ENCODE measurements at places on chromosomes 1 and 21. TPM values are rescaled to one million over a fixed set of nuclear protein-coding genes. Genes with fewer than 3 reads are reported as not detected.

FLG2 gene
- not detected for total RNA-seq

DNA sequence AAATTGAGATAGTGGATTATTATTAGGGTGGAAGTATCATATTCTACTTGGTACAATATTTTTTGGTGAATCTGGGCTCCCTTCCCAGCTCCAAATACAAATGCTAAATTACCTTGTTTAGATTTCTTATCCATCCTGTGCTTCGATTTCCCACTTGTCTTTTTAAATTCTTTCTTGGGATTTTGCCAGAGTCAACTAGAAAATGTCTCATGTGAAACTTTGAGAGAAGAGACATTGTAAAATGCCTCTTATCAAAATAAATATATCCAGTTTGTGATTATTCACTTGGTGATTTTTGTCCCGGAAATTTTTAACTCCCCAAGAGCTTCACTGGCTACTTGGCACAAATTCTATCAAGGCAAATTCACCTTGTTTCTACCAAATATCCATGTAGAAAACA, 202.0 kb downstream of the FMN2 start:
- no peak overlapping the region for H3K4me3 ChIP-seq
- H3K27me3 ChIP-seq: no peaks in the 10 kb centered on the region
- no peaks in the 10 kb centered on the region for H3K36me3 ChIP-seq
- DNase-seq: no peak
- H3K4me1 ChIP-seq: no peaks in the 10 kb centered on the region

HAPLN2 gene
- total RNA-seq: 1.8 TPM

- no peaks in the 10 kb centered on the region for H3K36me3 ChIP-seq
- H3K4me3 ChIP-seq: peak overlapping the region; percentile 55
- H3K4me1 ChIP-seq: peaks cover 47% of the 10 kb centered on the region
- no peak for DNase-seq
Measured at GRCh38 chr1:63775418-63776127, 1.8 kb downstream of the ROR1 start.

GRCh38 chr1:205369701-205370123, 13.0 kb upstream of the KLHDC8A start:
- no peak overlapping the region for H3K27ac ChIP-seq
- no peak for DNase-seq
- H3K4me3 ChIP-seq: no peak overlapping the region
- H3K4me1 ChIP-seq: peaks cover 10% of the 10 kb centered on the region
- H3K27me3 ChIP-seq: no peaks in the 10 kb centered on the region

Data from heart left ventricle (tissue), 16 donors.